ENCODE measurements at places on chromosomes 6 and 20. TPM values are rescaled to one million over a fixed set of nuclear protein-coding genes. Genes with fewer than 3 reads are reported as not detected.
A peak's percentile ranks its signal among the peaks of the same experiment; 100 is the strongest.

The UNC5CL gene
- 1.1 TPM for total RNA-seq

The NR2E1 gene
- total RNA-seq, result not detected

DNA sequence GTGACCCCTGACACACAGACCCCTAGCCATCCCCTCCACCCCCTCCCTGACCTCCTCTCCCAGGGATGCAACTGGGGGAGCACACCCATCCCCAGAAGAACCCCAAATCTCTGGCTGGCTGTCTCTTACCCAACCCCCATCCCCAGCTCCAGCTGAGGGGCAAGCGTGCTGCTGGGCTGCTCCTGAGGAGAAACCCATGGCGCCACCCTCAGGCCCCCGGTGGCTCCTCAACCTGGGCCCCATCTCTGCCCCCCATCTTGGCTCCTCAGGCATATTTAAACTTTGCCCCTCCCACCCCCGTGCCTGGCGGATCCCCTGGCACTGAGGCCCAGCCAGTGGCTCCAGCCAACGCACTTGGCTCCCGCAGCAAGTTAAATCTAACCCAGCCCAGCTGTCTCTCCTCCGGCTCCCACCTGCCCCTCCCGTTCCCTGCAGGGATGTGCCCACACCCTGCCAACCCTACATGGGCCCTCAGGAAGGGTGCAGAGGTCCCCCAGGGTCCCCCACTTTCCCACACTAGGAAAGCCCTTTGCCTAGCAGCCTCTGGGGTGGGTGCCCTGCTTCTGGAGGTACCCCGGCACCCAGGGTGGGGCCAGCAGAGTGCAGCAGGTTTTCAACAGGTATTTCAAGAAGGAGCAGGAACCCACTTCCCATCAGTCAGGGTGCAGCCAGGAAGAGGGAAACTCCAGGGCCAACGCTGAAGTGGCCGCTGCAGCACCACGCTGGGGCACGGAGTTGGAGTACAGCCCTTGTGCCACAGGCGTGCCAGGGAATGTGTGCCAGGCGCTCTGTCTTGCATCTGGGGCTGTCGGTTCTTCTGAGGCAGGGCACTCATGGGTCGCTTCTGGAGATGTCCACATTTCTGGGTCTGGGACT, 5.3 kb upstream of the OSBPL2 start:
- no peak for DNase-seq

- DNase-seq, result peak; percentile 83
Measured at GRCh38 chr20:50172347-50173013, 18.1 kb upstream of the CEBPB start.

- peak; percentile 40 for DNase-seq
Measured at GRCh38 chr6:5968817-5969734, 37.6 kb downstream of the NRN1 start.

The POM121L2 gene
- not detected for total RNA-seq

GRCh38 chr6:164812706-164813105, 496.7 kb downstream of the C6orf118 start:
- DNase-seq, result no peak

The MLN gene
- total RNA-seq, result not detected

GRCh38 chr6:154930451-154930851, 64.7 kb upstream of the TIAM2 start:
- no peak for DNase-seq

GRCh38 chr6:108497883-108498282, 62.8 kb upstream of the FOXO3 start:
- peak; percentile 52 for DNase-seq

- DNase-seq, result no peak
Measured at GRCh38 chr6:3389390-3390167, 67.3 kb downstream of the SLC22A23 start.

DNA sequence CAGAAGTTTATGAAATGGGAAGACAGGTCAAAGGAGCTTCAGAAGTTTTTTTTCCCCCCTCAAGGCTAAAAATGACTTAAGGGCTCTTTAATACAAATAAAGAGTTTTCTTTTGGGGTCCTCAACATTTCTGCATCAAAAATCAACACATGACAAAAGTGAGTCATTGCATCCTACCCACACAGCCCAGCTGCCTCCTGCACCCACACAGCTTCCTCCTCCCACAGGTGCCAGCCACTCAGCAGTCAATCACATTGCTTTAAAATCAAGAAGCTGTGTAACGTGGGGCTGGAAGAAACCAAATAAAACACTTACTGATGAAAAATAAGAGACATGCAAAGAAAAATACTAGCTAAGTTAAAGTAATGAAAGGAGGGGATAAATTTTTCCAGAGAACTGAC, 68.5 kb downstream of the MAP3K5 start:
- peak; percentile 47 for DNase-seq

The CCR6 gene
- total RNA-seq, result 0.05 TPM

The TFAP2D gene
- total RNA-seq, result not detected

- no peak for DNase-seq
Measured at GRCh38 chr6:93164781-93165180, 254.6 kb downstream of the EPHA7 start.

- no peak for DNase-seq
Measured at GRCh38 chr6:125827788-125828320, 37.1 kb downstream of the NCOA7 start.

DNA sequence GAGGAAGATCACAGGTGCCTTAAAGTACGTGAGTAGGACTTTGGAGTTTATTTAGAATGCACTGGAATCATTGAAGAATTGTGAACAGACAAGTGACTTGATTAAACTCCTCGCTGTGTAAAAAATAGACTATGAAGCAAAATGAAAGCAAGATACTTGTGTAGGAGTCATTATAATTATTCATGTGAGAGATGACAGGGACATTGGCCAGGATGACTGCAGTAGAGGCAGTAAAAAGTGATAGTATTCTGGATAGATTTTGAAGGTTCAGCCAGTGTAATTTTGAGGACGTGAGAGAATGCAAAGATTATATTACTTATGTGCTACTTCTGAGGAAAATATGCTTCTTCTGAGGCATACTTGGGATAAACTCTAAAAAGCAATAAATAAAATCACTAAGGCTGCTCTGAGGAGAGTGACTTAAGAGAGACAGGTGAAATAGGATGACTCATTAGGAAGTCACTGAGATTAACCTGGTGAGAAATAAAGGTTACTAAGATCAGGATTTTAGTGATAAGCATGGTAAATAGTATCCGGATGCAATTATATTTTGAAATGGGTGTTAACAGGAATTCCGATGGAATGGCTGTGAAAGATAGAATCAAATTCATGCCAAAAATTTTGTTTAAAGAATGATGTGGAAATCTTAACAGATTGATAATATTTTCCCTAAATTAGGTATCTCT, 202.0 kb downstream of the CENPW start:
- no peak for DNase-seq

The CENPW gene
- 21.0 TPM for total RNA-seq

GRCh38 chr6:140779991-140780596, 1352.6 kb upstream of the GJE1 start:
- DNase-seq, result no peak

All from HT-29 (cell line).